Progenitor cell of endocrine pancreas (in vitro differentiated cells): ENCODE measurements at places on chromosomes 2 and 18.

GRCh38 chr2:156340804-156341451 is 8.4 kb upstream of the NR4A2 start:
- H3K36me3 ChIP-seq, result no peaks in the 10 kb centered on the region
- peaks cover 25% of the 10 kb centered on the region for H3K4me1 ChIP-seq
- H3K27ac ChIP-seq, result peak overlapping the region; percentile 99
- H3K27me3 ChIP-seq, result no peaks in the 10 kb centered on the region

DNA sequence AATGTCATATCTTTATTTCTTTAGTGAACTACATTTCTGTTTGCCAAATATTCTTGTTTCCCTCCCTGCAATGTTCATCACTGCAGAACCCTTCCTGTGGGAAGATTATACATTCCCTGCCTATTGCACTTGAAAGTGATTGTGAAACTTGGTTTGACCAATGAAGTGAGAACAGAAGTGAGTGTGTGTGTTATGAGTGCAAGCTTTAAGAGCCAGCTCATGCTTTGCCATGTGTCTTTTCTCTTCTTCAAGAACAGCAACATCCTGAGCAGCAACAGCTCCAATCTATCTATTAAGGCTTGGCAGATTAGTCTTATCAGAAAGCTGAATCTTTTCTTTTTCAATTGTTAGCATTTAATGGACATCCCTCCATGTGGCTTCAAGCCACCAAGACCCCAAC is 42.0 kb upstream of the UBE2E3 start:
- no peak overlapping the region for H3K27ac ChIP-seq
- H3K36me3 ChIP-seq, result no peaks in the 10 kb centered on the region
- peaks cover 4% of the 10 kb centered on the region for H3K4me1 ChIP-seq
- no peak for DNase-seq
- no peaks in the 10 kb centered on the region for H3K27me3 ChIP-seq

DNA sequence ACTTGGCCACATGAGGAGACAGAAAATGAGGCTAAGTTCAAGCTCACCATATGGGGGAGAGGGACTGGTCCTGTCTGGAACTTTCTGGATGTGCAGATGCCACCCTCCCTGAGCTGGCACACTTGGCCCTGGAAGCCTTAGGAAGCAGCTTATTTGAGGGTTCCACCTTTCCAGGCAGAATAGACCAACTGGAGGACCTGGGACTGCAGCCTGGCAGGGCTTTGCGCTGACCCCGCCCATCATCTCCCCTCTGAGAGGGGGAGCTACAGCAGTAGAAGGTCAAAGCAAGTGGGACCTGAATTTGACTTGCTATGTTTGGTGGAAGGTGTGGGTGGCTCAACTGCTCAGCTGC is 39.5 kb downstream of the TMEM17 start:
- no peak overlapping the region for H3K4me3 ChIP-seq
- H3K4me1 ChIP-seq, result peaks cover 26% of the 10 kb centered on the region
- H3K27me3 ChIP-seq, result no peaks in the 10 kb centered on the region
- no peak for DNase-seq
- H3K27ac ChIP-seq, result no peak overlapping the region
- no peaks in the 10 kb centered on the region for H3K36me3 ChIP-seq

DNA sequence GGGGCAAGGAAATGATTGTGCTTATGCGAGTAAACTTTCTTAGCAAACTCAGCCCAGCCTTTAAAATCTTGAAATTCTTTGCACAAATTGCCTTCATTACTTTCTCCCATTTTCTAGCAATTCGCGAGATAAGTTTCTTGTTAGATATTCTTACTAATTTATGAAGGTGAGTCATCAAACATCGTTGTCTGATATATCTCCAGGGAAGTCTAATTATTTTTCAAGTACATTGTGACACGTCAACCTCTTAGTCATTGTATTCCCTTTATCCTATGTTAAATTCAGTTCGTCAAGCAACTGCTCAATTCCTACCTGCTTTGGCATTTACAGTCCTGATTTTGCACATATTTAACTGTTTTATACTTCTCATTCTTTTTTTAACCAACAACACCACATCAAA is 854.5 kb upstream of the CRIM1 start:
- no peaks in the 10 kb centered on the region for H3K36me3 ChIP-seq
- no peaks in the 10 kb centered on the region for H3K27me3 ChIP-seq
- H3K4me1 ChIP-seq, result no peaks in the 10 kb centered on the region
- no peak overlapping the region for H3K4me3 ChIP-seq
- no peak overlapping the region for H3K27ac ChIP-seq

DNA sequence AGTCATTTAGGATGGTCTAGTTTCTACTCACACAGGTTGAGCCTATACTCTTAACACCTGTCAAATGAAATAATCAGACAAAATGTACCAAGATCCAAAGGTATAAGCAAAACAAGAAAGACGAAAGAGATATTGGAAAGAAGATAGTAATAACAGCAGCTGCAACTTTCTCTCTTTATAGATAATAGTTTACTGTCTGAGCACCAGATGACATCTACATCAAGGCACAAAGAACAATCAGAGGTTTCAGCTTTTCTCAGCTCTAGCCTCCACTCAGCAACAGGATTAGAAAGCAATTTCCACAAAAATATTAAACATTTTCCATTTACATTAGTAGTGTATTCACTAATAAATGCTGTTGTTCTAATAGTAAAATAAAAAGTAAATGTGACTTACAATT is 66.3 kb downstream of the RTTN start:
- no peak for DNase-seq
- no peak overlapping the region for H3K4me3 ChIP-seq
- peaks cover 15% of the 10 kb centered on the region for H3K36me3 ChIP-seq
- H3K27me3 ChIP-seq, result no peaks in the 10 kb centered on the region
- no peaks in the 10 kb centered on the region for H3K4me1 ChIP-seq

DNA sequence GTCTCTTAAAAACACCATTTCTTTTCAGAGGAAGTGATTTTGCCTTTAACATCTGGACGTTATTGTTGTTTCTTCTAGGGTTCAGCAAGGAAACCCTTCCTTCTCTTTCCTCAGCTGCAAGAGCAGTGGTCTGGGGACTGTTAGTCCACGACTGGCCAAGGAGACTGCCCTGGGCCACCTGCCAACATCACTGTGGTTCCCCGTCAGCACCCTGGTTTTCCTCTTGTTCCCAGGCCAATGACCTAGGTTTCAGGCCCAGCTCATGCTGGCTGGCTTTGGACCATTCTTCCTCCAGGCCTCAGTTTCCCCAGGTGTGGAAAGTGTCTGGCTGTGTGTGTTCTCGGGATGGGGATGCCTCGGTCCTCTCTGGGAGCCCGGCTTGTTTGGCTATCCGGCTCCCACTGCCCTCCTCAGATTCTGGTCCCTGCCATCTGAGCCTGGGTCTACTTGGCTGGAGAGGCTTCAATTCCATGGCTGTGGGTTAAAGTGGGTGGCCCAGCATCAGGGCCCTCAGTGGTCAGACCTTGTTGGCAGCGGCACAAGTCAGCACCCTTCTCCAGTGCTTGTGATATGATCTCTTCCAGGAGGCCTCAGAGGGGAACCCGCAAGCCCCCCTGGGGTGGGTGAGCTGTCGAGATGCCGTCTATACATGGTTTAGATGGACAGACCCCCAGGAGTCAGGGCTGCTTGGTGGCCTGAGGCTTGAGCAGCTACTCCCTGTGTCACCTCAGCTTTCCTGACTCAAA is 234.3 kb upstream of the HS6ST1 start:
- H3K4me3 ChIP-seq, result no peak overlapping the region
- no peak overlapping the region for H3K27ac ChIP-seq
- no peak for DNase-seq
- no peaks in the 10 kb centered on the region for H3K4me1 ChIP-seq
- H3K27me3 ChIP-seq, result peaks cover 14% of the 10 kb centered on the region

- H3K36me3 ChIP-seq, result peaks cover 8% of the 10 kb centered on the region
- H3K4me1 ChIP-seq, result peaks cover 19% of the 10 kb centered on the region
- DNase-seq, result no peak
- no peak overlapping the region for H3K27ac ChIP-seq
- H3K4me3 ChIP-seq, result no peak overlapping the region
Measured at GRCh38 chr18:686339-687111, 25.9 kb downstream of the ENOSF1 start.

GRCh38 chr2:113734185-113734584 is 22.3 kb downstream of the SLC35F5 start:
- H3K27me3 ChIP-seq, result no peaks in the 10 kb centered on the region
- no peaks in the 10 kb centered on the region for H3K4me1 ChIP-seq
- no peak overlapping the region for H3K4me3 ChIP-seq
- H3K36me3 ChIP-seq, result peaks cover 6% of the 10 kb centered on the region
- no peak for DNase-seq

DNA sequence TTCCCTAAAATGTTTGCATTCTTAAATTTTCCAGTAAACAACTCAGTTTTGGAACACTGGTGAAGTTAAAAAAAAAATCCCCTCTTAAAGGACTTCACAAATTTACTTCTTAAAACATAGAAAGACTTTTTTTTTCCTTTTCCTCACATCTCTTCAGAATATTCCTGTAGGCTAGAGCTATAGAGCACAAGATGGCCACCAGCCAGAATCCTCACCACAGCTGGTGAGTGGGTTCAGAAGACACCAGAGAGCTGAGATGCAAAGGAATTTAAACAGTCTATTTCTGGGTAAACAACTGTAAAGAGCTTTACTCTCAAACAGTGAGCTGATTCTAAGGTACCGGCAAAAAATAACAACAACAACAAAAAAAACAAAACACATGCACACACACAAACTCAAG is 252.8 kb downstream of the LRP1B start:
- H3K36me3 ChIP-seq, result no peaks in the 10 kb centered on the region
- DNase-seq, result no peak
- no peak overlapping the region for H3K4me3 ChIP-seq

GRCh38 chr2:191045141-191045540 is 31.2 kb upstream of the STAT1 start:
- no peak overlapping the region for H3K27ac ChIP-seq
- peaks cover 25% of the 10 kb centered on the region for H3K4me1 ChIP-seq
- H3K36me3 ChIP-seq, result peaks cover 11% of the 10 kb centered on the region
- no peaks in the 10 kb centered on the region for H3K27me3 ChIP-seq
- no peak for DNase-seq

DNA sequence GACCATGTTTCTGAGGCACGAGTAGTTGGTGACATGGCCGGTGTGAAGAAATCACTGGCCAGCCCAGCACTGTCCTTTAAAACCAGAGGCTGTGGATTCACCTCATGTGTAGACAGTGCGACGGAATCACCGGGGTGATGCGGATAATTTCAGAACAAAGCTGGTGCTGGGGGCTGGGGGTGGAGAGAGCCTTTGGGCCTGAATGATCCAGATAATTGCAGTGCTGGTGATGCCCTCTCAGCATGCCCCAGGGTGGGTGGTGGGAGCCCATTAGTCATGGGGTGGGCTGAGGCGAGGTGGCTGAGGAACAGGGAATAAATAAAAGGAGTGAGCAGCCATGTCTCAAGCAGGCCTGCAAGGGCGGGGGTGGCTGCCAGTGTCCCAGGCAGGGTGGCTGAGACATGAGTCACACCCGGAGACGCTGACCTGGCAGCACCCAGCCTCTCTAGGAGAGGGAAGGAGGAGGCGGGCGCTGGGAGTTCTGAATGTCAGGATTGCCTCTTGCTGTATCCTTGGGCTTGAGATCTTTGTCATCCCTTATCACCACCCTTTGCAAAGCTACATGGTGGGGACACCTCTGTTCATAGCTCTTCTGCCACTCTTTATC is 151.1 kb upstream of the MSH6 start:
- no peaks in the 10 kb centered on the region for H3K36me3 ChIP-seq
- DNase-seq, result no peak
- H3K27me3 ChIP-seq, result no peaks in the 10 kb centered on the region
- no peak overlapping the region for H3K27ac ChIP-seq
- H3K4me1 ChIP-seq, result no peaks in the 10 kb centered on the region
- no peak overlapping the region for H3K4me3 ChIP-seq

DNA sequence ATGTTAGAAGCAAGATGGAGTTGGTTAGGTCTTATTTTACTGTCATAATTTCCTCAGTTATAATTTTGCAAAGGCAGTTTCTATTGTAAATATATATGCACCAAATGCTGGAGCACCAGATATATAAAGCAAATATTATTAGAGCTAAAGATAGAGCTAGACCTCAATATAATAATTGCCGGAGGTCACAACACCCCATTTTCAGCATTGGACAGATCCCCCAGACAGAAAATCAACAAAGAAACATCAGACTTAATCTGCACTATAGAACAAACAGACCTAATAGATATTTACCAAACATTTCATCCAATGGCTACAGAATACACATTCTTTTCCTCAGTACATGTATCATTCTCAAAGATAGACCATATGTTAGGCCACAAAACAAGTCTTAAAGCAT is 115.2 kb downstream of the CABYR start:
- H3K36me3 ChIP-seq, result peaks cover 10% of the 10 kb centered on the region
- H3K27ac ChIP-seq, result no peak overlapping the region
- H3K4me3 ChIP-seq, result no peak overlapping the region
- DNase-seq, result no peak
- peaks cover 19% of the 10 kb centered on the region for H3K4me1 ChIP-seq

GRCh38 chr2:72524071-72524470 is 301.8 kb downstream of the EXOC6B start:
- no peak overlapping the region for H3K27ac ChIP-seq
- no peaks in the 10 kb centered on the region for H3K27me3 ChIP-seq
- H3K4me1 ChIP-seq, result peaks cover 30% of the 10 kb centered on the region
- peaks cover 9% of the 10 kb centered on the region for H3K36me3 ChIP-seq
- no peak for DNase-seq

GRCh38 chr18:32930695-32931301 is 158.0 kb upstream of the KLHL14 start:
- peaks cover 4% of the 10 kb centered on the region for H3K4me1 ChIP-seq
- no peak overlapping the region for H3K27ac ChIP-seq
- no peak for DNase-seq
- no peaks in the 10 kb centered on the region for H3K27me3 ChIP-seq
- H3K36me3 ChIP-seq, result no peaks in the 10 kb centered on the region

DNA sequence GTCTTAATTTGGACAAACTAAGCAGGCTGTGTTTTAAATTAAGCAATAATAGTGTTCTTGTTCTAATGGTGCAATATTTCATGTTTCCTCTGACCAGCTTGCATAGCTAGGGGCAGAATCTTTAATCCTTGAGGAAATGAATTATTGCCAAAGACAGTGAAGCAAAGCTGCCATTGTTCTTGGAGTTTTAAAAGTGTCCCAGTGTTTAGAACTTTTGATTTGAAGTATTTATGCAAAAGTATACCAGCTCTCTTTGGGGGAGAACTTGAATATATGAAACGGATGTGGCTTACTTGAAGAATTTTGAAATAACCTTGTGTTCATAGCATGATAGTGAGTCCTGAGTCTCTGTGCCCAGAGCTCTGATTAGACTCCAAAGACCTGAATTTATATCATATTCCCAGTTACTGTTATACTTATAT is 33.4 kb downstream of the ITGA6 start:
- peaks cover 14% of the 10 kb centered on the region for H3K4me1 ChIP-seq
- H3K27ac ChIP-seq, result no peak overlapping the region
- peaks cover 2% of the 10 kb centered on the region for H3K36me3 ChIP-seq
- H3K4me3 ChIP-seq, result no peak overlapping the region
- DNase-seq, result no peak
